ENCODE measurements at places on chromosomes 12 and 14.

DNA sequence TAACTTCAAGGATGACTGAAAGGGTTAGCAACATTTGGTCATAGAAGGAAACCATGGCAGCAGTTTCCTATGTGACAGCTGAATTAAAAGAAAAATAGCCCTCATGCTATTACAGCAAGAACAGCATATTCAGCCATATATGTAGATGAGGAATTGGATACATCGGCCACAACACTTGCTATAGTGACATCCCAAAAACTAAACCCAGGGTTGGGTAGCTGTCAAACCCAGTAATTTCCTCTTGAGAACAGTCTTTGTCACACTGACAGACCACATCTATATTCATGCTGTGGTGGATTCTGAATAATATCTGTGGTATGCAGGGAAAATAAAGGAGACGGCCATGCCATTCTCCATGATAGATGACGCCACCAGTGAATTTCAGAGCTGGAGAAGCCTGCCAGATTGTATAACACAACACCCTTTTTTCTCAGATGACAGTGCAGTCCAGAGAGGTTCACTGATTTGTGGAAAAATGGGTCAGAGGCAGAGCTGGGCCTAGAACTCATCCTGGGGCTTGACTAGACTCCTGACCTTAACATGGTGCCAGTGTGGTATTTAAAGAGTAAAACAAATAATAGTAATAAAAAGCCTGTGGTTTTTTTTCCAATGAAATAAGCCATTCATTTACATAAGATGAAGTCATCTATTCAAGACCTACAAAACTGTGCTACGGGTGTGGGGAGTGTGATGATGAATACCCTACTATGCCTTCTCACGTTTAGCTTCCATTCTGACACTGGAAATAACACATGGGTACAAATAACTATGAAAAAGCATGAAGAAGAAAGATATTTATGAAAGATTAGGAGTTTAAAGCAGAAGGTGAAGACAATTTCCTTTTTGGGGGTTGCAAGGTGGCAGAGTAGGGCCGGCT, 32.3 kb downstream of the EFCAB11 start:
- DNase-seq = no peak

GRCh38 chr12:93745286-93745685, 68.1 kb downstream of the CRADD start:
- DNase-seq = no peak

- no peak for DNase-seq
Measured at GRCh38 chr12:57897286-57897974, 43.9 kb upstream of the ATP23 start.

- DNase-seq = no peak
Measured at GRCh38 chr12:121600702-121601336, 20.0 kb upstream of the KDM2B start.

- DNase-seq = no peak
Measured at GRCh38 chr12:116898669-116899068, 12.1 kb upstream of the FBXW8 start.

DNA sequence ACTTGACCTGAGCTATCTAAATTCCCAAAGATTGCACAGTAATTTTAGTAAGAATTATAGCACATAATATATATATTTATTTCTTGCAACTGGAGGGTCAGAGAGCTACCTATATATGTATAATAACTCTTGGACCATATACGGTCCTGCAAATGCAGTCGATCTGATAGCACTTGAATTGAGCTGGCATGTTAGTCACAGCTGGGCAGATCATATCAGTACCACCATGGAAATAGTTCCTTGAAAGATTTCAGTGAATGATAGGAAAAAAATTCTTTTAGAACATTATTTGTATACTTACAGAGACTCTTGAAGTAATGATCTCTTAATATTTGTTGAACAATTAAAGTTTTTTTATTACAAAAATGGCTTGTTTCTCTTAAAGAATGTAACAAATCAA, 94.5 kb upstream of the MON2 start:
- DNase-seq = no peak

GRCh38 chr12:39368096-39368495, 74.8 kb downstream of the KIF21A start:
- no peak for DNase-seq

- DNase-seq = no peak
Measured at GRCh38 chr12:92136965-92137721, 8.5 kb downstream of the BTG1 start.

GRCh38 chr12:93850481-93851256, 173.5 kb downstream of the CRADD start:
- no peak for DNase-seq
